RCC 7860 (cell line): ENCODE measurements at places on chromosomes 1 and 21.
A peak's percentile ranks its signal among the peaks of the same experiment; 100 is the strongest.

- no peak for DNase-seq
Measured at GRCh38 chr1:64680599-64680998, 64.3 kb upstream of the RAVER2 start.

DNA sequence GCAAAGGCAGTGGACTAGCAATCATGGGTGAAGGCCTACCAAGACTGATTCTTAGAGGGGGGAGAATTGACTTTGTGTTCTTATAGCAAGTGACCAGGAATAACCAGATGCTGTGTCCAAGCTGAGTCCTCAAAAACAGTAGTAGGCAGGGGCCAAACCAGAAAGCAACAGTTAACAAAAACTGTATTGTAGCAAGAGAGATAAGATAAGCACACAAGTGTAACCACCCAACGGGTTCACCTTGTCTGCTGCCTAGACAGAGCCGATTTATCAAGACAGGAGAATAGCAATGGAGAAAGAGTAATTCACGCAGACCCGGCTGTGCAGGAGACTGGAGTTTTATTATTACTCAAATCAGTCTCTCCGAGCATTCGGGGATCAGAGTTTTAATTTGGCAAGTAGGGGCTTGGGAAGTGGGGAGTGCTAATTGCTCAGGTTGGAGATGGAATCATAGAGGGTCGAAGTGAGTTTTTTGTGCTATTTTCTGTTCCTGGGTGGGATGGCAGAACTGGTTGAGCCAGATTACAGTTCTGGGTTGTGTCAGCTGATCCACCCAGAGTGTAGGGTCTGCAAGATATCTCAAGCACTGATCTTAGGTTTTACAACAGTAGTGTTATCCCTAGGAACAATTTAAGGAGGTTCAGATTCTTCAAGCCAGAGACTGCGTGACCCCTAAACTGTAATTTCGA, 8.3 kb upstream of the CSRP1 start:
- no peak for DNase-seq

DNA sequence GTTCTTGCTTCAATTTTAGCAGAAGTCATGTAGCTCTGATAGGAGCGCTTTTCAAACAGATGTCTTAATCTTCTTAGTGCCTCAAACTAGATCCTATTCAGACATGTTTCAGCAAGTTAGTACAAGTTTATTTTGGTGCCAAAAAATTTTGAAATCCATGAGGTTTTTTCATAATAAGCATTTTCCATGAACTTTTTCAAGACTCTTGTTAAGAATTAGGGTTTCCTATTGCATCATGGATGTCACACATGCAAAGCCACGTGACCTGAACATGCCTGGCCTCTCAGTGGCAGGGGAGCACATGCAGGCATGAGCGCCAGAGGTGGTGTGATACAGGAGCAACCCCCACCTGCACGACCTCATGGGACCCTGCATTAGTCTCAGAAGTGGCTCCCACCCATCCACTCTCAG, 67.6 kb downstream of the POFUT2 start:
- no peak for DNase-seq

DNA sequence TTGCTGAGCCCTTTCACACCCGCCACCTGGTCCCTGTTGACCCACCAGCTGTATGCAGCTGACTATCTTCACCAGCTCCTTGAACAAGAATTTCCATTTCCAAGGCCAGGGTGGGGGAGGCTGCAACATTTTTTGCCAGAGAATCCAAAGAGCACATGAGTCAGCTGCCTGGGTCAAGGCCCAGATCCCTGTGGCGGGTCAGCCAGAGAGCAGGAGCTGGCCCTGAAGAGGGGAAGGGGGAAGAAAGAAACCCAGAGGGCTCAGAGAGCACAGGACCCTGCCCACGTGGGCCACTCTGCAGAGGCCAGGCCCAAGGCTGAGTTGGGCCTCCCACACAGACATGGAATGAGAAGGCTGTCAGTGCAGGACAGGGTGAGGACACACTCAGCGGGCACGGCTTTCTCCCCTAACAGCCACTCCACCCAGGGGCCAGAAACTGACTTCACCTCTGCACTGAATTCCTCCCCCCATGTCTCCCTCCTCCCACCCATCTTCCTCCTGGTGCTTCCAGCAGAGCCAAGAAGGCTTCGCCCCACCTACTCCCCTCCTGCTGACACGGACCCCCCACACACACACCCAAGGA, 28.9 kb downstream of the S100A6 start:
- DNase-seq: peak; percentile 85

GRCh38 chr1:162562470-162562828, 927 bp downstream of the UAP1 start:
- DNase-seq: peak; percentile 52

DNA sequence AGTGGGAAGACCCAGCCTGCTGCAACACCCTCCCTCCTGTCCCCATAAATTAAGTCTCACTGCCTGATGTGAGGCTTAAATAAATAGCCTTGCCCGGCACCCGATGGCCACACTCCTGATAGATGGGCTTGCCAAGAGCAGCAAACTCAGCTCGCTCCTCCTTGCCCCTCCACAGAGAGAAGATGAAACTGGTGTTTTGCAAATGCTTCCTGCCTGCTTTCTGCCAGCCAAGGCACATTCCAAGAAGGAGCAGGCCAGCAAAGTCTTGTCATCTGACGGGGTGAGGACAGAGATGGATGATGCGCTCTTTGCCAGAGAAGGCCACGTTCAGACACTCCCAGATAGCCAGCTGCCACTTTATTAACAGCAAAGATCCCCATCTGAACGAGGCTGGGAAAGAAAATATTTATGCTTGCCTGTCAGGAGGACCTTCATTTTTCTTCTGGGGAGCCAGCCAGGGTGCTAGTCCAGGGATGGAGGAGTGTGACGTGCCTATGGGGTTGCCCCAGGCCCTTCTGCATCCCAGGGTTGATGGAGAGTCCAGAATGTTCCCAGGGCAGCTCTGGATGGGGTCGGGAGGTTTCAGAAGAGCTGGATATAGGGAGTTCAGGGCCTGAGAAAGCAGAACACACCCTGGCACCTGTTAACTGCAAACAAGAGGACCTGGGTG, 265.4 kb downstream of the FOXD2 start:
- no peak for DNase-seq

GRCh38 chr1:210696709-210697108, 368.0 kb downstream of the HHAT start:
- DNase-seq: peak; percentile 47

DNA sequence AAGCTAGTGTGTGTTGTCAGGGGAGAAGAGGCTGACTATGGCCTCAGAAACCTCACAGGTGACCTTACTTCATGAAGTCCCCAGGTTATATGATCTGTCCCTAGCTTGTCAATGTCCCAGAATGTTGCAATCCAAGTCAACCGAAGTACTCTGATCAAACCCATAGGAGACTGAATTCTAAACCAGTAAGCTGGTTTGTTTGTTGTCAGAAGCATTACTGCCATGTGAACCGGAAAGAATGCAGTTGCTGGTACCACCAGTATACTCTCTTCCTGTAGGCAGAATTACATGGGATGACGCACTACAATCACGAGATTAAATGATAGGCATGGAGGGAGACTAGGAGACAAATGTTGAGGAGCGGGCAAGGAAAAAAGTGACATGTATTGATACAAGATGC, 26.1 kb upstream of the MAN1A2 start:
- no peak for DNase-seq

GRCh38 chr1:228735871-228736586, 750 bp downstream of the RHOU start:
- no peak for DNase-seq

DNA sequence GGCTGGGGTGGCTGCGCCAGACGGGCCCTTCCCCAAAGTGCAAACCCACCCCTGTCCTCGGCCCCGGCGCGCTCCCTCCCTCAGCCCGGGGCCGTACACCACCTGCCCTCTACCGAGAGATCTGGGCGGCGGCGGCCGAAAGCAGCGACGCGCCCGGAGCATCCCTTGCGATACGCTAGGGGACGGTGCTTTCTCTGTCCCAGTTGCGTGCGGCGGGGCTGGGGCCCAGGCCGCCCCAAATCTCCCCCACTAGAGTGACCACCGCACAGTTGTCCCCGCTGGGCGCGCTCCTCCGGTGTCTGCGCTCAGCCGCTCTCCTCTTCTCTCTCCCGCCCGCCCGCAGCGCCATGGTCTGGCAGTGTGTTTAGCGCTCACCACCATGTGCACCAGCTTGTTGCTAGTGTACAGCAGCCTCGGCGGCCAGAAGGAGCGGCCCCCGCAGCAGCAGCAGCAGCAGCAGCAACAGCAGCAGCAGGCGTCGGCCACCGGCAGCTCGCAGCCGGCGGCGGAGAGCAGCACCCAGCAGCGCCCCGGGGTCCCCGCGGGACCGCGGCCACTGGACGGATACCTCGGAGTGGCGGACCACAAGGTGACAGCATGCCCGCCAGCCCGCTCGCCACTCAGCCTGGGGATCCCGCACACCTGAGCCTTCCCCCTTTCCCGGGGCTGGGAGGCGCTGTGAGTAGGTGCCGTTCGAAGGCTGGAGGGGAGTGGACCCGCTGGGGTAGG, 1.0 kb downstream of the ST6GALNAC5 start:
- DNase-seq: no peak

DNA sequence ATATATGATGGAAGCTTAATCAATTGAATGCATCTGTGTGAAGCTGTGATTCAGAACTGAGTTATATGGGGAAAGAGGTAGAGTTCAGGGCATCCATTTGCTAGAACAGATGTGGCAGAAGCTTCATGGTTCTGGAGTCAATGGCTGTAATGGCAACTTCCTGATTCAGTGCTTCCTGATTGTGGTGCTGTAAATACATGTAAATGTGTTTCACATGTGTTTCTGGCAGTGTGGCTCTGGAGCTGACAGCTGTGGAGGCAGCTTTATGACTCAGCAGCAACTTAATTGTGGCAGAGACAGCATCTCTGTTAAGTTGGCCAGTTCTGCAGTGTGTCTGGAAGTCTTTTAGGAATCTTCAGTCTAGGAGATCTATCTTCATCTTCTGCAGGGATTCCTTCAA, 226.6 kb upstream of the ZRANB2 start:
- no peak for DNase-seq

DNA sequence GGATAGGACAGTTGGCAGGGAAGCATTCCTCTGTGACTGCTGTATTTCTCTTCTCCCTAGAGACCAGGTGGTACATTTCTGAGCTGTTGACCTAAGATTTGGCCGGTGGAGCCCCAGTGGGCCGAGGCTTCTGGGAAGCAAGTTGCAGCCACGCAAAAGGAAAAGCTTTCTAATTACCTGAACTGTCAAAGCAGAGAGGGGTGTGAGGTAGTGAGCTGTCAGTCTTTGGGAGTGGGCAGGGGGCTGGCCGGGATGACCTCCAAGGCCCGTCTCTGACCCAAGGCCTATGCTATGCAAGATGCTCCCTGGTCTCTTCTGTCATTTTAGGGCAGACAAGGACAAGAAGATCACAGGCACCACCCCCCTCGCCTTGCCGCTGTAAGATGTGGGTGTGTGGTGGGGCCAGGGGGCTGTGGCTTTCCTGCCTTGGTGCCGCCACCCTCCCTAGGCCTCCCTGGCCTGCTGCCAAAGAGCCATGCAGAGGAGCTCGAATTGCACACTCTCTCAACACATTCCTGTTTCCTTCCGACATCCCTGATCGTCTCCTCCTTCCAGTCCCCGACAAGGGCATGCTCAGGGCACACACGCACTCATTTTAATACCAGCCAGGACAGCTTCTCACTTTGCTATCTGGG, 7.7 kb downstream of the PADI1 start:
- no peak for DNase-seq

DNA sequence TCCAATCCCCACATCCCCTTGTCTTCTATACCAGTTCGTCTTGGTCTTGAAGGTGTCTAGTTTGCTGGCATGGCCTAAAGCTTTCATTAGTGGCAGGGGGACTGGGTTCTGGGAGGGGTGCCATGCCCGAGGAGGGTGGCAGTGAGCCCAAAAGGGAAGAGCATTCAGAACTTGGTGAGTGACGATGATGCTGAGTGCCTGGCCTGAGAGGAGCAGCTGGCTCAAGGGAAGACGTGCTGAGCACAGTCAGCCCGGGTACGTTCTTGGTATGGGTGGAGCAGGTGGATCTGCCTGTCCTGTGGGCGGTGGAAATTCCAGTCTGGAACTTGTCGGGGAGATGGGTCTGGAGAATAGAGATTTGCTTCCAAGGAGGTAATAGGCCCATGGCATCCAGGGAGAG, 4.6 kb downstream of the FDPS start:
- no peak for DNase-seq

DNA sequence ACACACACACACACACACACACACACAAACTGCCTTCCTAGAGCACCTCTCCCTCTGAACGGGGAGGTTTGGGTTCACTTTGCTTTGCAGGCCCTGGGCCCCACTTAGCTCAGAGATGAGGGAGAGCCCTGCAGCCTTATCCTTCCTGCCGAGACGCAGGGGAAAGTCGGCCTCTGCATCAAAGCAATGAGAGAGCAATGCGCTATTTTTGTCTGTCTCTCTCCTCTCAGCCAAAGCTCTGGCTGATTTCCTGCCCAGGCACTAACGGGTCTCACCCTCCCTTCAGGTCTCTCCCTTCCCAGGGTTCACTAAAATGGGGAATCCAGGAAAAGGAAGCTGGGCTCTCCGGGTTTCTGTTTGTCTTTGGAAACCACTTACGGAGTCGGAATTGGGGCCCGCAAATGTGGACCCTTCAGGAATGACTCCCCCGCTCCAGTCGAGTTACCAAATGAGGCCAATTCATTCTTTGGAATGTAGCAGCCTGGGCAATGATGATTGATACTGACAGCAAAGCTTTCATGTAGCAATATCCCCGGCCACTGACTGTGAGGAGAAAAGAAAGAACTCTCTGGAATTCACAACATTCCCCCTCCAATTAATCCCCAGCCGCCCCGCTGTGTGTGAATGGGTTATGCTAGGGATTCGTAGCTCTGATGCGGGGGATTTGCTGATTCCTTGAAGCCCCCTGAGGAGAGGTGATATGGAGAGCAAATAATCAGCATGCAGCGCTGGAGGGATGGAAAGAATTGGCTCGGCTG, 61.5 kb upstream of the WLS start:
- no peak for DNase-seq

- DNase-seq: no peak
Measured at GRCh38 chr1:80066060-80066459, 1059.5 kb upstream of the ADGRL4 start.

DNA sequence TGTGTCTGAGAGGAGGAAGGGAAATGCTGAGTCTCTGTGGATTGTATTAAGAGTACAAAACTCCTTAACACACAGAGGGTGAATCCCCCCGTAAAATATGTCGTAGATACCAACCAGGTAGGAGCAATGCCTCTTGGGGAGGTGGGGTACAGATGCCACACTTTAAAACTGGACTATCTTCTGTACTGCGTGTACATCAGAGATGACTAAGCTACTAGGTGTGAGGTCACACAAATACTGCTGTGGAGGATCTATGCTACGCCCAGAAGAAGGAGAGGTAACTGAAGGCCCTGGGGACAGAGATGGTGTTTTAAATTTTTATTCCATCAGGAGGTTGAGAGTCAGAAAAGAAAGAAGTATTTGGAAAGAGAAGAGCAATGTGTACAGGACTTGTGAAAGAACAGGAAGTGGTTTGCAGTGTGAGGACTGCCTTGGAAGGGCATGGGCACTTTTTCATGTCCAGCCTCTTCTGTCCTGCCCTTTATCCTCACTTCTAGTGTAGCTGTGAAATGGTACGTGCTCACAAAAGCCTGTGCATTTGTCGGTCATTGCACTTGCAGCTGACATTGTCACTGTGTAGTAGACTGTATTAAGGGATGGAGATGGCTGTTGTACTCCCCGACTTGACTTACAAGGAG, 287.8 kb upstream of the CHRM3 start:
- no peak for DNase-seq

GRCh38 chr21:35237287-35237686, 188.2 kb upstream of the RUNX1 start:
- DNase-seq: no peak
